ENCODE measurements at places on chromosomes 7 and 10.

- no peak for DNase-seq
Measured at GRCh38 chr7:17234030-17234397, 64.4 kb upstream of the AHR start.

GRCh38 chr7:6691609-6692106 lies 15.1 kb downstream of the ZNF12 start:
- DNase-seq = no peak

DNA sequence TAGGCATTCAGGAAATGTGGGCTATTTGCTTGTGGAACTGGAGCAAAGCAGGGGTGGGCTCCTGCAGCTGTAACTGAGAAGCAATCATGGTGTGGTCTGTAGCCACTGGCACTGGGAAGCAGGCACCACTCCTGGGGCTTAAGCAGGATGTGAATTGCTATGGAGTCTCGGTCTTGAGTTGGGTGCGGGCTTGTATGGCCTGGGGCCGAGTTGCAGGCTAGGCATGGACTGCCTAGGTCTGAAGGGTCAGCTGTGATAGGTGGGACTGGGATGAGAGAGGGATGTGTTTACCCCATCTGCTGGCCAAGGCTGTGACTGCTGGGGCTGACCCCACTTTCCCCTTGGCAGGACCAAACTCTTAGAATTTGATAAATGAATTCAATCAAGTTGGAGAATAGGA lies 43.0 kb downstream of the ADCY1 start:
- no peak for DNase-seq

GRCh38 chr10:121753726-121754476 lies 155.7 kb upstream of the FGFR2 start:
- no peak for DNase-seq

DNA sequence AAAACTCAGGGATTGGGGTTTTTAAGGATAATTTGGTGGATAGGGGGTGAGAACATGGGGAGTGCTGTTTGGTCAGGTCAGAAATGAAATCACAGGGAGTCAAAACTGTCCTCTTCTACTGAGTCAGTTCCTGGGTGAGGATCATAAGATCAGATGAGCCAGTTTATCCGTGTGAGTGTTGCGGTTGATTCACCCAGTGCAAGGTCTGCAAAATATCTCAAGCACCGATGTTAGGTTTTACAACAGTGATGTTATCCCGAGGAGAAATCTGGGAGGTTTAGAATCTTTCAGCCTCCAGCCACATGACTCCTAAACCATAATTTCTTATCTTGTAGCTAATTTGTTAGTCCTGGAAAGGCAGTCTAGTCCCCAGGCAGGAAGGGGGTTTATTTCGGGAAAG lies 31.7 kb upstream of the AGR2 start:
- DNase-seq = no peak

- no peak for DNase-seq
Measured at GRCh38 chr10:75024971-75025523, 86.4 kb upstream of the SAMD8 start.

GRCh38 chr10:30625080-30625479 lies 4.5 kb downstream of the LYZL2 start:
- DNase-seq = no peak

DNA sequence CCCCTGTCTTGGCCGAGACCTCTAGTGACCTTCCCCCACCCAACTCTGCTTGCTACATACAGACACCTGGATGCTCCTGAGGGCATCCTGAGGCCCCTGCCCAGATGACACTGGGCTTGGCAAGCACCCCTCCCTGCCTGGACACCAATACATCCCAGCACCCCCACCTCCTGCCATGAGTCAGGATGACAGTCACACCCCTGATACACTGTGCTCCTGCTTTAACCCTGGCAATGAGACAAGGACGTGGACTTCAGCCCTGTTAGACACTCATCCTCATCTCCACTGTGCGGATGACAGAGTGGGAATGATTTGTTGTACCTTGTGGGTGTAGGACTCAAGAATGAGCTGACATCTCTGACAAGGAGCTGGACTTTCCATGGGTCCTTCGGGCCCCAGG lies 186.3 kb upstream of the ADCY1 start:
- no peak for DNase-seq

- no peak for DNase-seq
Measured at GRCh38 chr10:48454302-48455054, 148.0 kb downstream of the MAPK8 start.

DNA sequence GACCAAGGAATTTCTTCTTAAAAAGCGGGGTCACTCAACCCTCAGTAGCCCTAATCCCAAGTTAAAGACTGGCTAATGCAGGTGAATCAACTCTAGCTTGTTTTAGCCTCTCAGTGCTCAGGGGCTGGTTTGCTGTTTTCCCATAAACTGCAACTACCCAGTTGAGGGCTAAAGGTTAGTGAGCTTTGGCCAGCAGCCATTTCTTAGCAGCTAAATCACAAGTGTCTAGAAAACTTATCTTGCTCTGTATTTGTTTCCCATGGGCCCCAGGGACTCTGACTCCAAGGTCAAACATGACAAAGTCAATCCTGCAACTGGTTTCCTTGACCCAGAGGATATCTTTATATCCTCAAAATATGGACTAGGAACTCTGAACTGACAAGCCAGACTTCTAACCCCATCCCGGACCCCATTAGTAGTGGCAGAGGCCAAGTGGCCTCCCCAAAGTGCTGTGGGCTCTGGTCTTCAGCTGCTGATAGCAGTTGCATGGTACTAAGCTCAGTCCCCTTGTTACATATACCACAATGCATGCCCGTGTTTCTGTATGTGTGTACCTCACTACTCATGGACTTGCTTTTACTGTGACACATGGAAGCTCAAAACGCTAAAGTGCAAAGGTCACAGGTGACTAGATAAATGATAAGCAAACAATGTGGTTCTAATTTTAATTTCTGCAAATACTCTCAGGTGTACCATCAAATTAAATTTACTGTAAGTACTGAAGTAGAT lies 793.0 kb upstream of the IGFBP3 start:
- no peak for DNase-seq

- DNase-seq = no peak
Measured at GRCh38 chr10:93850031-93851015, 43.5 kb upstream of the SLC35G1 start.

- DNase-seq = no peak
Measured at GRCh38 chr10:33681595-33681994, 347.1 kb upstream of the NRP1 start.

DNA sequence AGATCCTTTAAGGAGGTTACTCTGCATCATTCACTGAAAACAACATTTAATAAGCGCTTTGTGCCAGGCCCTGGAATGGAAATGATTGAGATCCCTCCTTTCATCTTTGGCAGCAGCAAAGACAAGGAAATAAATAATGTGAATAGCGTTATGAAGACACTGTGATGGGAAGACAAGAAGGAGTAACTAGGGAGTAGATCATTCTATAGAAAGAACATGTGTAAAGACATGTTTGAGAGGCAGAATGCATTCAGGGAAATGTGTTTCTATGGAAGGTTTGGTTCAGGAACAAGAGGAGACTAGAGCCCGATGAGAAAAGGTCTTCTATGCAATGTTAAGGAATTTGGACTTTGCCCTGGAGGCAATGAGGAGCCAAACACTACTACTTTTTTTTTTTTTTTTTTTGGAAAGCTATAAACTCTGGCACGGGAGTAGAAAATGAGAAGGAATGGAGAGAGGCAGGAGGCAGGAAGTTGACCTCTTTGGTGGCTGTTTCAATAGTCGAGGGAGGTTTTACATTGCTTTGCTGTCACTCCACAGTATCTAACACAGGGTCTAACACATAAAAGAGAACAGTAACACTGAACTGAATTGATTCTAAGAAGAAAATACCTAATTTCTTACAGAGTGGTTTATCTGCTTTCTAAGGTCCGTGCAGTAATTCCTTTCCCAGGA lies 44.9 kb downstream of the SMURF1 start:
- DNase-seq = no peak

- no peak for DNase-seq
Measured at GRCh38 chr7:47454974-47455871, 126.7 kb downstream of the TNS3 start.

- DNase-seq = no peak
Measured at GRCh38 chr10:127940866-127941640, 34.1 kb downstream of the PTPRE start.

DNA sequence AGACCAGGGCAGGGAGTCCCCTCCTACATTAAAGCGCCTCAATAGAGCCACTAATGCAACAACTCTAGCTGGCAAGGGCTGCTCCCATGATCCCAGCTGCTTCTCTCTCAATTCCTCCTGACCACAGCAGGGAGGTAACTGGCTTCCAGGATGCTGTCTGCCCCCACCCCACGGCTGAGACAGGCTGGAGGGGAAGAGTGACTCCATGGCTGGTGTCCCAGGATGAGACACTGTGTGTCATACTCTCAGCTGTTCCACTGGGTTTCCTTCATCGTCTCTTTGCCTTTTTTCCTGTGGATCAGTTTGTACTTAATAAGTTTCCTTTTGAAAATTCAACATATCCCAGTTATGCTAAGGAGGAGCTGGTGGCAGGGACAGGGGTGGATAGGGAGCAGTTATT lies 27.7 kb upstream of the MYH16 start:
- no peak for DNase-seq

DNA sequence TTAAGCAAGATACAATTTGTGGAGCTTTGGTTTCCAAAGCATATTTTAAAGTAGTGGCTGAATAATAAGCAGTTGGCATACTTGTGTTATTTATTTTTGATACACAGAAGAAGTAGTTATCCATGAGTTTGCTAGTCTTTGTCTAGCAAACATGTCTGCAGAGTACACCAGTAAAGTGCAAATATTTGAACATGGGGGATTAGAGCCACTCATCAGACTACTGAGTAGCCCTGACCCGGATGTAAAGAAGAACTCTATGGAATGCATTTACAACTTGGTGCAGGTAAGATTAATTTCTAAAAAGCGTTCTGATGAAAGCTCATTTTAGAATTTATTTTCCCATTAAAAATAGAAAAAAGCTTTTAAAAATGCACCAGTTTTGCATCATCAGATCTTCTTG lies 31.4 kb downstream of the ARMC3 start:
- no peak for DNase-seq

DNA sequence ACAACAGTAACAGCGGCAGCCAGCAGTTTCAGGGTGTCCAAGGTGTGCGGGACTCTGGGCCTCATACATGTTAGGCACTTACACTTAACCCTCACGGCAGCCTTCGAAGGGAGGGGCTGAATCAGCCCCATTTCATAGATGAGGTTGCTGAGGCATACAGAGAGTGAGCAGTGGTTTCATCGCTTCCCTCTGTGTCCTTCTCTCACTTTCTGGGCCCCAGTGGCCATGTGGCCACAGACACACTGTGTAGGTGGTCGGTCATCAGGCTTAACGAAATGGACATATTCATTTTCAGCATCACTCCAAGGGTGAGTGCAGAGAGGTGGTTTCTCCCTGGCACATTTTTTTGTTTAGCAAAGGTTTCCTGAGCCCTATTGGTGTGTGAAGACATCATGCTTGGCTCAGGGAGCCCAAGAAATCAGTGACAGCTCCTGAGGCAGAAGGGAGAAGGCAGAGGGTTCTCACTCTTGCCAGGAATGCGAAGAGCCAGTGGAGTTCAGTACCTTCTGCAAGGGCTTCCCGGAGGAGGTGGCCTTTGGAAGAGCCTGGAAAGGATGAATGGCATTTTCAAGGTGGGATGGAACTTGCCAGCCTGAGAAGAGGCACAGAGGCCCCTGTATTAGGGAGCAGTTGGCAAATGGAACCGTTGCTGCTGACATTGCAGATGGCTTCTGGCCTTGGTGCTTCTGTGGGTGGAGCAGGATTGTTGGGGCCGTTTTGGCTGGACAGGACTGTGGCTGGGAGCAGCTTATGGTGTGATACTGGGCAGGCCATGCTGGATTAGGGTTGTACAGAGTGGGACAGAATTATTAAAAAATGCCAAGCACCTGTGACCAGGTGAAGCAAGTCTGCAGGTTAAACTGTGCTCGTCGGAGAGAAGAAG lies 61.7 kb upstream of the PPIF start:
- DNase-seq = no peak
